Right hindlimb (tissue), 1 donor: ENCODE measurements at places on chromosomes 11 and 22.

GRCh38 chr22:42644422-42645340 is 4.3 kb upstream of the ATP5MGL start:
- peak; percentile 75 for DNase-seq

GRCh38 chr11:1005928-1006327 is 30.6 kb downstream of the MUC6 start:
- peak; percentile 81 for DNase-seq

- no peak for DNase-seq
Observed at GRCh38 chr11:67253872-67254624, 12.2 kb upstream of the GRK2 start.

DNA sequence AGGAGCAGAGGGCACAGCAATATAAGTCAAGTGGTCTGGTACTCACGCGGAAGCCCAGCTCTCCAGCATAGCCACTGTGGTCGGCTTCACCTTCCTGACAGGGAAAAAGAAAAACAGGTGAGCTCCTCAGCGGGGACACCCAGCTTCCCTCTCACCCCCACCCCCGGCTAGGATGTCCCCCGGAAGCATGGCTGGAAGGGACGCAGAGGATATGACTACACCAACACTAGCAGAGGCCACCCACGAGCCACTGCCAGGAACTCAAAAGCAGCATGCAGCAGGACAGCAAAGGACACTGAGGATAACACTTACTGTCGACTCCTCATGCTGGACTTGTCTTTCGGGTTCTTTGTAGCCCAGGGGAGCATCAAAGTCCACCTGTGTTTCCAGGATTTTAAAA is 9.0 kb upstream of the C22orf39 start:
- peak; percentile 5 for DNase-seq

DNA sequence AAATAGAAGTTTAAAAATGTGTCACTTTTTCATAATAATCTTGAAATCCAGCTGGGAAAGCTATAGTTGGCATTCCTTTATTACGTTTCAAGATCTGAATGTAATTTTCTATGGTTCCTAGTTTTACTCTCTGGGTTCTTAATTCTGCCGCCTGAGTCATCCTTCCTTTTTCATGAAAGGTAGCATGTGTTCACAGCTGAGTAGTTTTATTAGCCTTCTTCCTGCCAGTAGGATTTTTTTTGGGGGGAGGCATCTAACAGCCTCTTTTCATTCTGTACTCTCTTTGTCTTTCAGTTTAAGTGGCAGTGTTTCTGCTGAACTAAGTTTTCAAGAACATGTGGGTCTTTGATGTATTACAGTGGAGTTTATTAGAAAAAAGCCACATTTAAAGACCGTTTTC is 36.5 kb downstream of the OR2AG2 start:
- no peak for DNase-seq

DNA sequence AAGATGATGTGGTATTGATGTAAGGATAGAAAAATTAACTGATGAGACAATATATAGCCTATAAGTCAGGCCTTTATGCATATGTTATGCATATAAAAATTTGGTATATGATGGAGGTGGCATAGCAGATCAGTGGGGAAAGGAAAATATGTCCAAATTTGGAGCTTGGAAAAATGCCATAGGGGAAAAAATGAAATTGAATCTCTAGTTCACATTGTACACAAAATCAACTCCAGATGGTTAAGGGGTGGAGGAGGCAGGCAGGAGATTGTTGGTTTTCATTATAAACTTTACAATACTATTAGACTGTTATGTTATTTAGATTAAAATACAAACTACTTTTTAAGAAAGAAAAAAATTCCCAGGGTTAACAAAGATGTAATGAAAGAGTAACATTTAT is 15.1 kb upstream of the CD3E start:
- DNase-seq, result no peak

GRCh38 chr11:125165111-125165842 is 726 bp downstream of the PKNOX2 start:
- peak; percentile 56 for DNase-seq

DNA sequence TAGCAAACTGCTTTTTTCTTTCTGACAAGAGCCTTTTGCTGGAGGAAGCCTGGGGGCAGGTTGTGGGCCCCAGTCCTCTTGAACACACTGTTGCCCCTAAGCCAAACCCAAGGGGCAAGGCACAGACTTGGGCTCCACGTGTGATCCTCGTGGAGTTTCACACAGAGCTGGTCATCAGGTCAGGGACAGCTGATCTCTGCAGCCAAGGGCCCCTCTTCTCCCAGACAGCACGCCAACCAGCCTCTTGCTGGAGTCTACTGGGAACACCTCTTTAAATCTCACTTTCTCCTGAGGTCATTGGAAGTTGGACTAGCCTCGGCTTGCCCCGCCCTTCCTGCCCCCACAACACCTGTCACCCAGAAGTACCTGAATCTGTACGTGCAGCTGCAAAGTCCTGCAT is 39.8 kb downstream of the C11orf58 start:
- DNase-seq, result no peak

DNA sequence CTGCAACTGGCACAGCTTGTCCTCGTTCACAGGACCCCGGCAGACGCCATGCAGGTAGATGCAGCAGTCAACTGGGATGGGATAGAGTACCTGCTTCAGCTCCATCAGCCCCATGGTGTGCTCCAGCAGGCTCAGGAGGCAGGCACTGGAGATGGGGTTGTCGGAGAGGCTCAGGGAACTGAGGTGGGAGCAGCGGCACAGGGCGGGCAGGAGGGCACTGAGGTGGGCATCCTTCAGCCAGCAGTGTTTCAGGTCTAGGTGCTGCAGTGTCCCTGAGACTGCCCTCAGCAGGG is 8.7 kb upstream of the TOP3B start:
- no peak for DNase-seq

DNA sequence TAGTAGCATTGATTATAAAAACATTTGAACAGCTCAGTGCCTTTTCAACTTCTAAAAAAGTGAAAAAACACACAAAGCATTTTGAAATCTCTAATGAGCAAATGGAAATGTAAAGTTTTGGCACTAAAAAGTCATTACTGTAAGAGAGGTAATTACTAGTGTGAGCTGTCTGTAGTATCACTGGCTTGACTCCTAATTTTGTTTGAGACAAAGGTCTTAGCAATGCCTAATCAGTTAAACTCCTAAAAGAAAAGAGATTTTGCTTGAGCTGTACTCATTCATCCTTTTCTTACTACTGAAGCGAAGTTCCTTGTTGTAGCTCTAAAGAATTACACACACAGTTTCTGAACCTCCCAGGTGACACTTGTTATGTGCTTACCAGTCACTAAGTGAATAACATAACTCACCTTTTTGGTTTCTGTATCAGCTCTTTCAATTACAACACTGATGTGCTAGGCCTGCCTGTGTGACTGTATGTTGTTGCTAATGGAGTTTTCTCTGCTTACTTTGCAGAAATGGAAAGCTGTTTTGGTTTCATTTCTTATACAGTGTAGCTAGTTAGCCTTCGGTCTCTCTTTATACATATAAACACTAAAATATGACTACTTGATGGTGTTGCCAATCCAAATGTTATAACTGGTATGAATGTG is 924.4 kb upstream of the TENM4 start:
- no peak for DNase-seq

DNA sequence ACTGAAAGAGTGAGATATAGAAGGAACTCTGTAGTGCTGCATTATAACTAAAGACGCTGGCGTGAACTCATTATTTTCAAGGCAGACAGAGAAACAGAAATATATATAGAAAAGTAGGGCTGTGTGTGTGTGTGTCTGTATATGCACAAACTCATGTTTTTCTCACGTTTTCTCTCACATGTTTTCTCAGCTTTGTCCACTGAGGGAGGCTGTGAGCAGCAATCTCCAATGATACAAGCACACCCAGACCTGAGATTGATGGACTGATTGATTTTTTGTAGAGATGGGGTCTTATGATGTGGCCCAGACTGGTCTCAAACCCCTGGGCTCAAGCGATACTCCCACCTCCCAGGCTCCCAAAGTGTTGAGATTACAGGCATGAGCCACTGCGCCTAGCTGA is 122.5 kb downstream of the SERGEF start:
- no peak for DNase-seq

DNA sequence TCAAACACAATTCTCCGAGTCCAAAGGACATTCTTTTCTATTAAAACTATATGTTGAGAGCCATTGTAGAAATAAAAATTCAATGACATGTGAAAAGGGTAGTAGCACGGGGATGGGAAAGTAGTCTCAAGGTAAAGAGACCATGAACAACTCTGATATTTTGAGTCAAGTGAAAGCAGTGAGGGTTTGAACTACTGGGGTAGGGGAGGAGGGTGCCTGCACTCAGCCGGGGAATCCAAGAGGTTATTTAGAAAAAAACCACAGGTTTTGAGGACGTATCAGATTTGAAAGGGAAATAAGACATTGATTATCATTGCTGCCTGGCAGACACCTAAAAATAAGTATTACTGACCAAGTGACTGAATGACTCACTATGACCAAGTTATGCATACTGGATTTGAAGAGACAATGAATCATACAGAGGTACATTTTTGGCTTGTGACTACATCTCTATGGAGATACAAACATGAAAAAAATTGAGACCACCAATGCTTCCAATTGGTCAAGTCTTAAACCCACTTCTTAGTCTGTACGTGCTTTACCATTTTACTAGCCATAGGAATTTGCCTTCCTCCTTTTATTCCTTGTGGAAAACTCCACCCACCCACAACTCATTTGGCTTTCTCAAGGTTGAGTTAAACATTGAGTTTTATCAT is 2.2 kb upstream of the OR52H1 start:
- DNase-seq, result no peak

- DNase-seq, result no peak
Observed at GRCh38 chr22:24809331-24809730, 3.3 kb downstream of the SGSM1 start.

DNA sequence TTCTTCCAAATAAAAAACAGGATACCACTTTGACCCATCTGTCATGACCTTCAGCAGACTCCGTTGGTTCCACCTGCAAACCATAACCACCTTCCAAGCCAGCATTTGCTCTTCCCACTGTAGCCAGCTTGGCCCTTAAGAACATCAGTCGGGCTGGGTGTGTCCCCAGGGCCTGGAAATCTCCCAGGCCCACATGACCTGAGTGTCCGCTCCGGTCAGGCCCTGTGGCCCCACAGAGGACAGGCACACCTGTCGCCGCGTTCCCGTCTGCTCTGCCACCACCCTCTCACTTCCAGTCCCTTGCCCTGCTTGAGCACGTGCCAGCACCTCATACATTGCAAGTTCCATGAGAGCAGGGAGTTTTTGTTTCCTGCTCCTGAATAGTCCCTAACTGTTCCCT is 65.7 kb upstream of the PITPNB start:
- no peak for DNase-seq

DNA sequence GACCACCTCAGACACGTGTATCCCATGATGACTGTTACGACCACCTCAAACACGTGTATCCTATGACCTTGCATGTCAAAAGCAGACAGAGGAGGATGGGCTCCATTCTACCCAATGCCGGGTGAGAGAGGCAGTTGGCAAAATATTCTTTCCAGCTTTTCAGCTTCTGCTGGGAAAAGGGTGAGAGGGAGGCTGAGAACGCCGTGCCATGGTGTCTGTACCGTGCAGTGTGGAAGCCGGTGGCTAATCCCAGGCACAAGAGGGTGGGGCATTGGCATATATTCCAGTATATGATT is 1478.4 kb downstream of the TBC1D22A start:
- DNase-seq, result no peak

DNA sequence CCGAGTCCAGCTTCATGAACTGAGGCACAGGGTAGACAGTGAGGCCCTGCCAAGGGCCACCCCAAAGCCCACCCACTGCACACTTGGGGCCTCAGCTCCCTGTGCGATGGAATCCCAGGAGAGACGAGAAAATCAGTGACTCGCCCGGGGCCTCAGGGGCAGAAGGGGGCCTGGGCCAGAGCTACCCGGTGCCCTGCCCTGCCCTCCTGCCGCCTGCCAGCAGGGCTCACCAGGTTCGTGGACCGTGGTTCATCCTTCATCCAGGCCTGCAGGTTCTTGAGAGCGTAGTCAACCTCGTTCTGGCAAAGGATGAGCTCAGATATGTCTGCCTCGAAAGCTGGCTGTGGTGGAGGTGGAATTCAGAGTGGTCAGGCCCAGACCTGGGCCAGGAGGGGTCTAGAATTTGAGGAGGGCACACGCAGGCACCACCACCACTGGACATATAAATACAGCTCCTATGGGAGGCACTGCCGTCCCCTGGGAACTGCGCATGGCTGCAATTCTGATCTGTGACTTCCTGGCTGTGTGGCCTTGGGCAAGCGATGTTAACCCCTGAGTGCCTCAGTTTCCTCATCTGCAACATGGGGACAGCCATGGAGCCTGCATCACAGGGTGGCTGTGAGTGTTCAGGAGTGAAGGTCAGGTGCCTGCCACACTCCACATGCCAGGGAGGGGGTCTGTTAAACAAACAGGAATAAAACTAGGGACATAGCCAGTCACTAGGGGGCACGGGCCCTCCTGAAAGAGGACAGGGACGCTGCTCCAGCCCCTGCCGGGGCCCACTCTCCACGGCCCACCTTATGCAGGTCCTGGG is 7.5 kb downstream of the ALDH3B2 start:
- DNase-seq, result no peak

DNA sequence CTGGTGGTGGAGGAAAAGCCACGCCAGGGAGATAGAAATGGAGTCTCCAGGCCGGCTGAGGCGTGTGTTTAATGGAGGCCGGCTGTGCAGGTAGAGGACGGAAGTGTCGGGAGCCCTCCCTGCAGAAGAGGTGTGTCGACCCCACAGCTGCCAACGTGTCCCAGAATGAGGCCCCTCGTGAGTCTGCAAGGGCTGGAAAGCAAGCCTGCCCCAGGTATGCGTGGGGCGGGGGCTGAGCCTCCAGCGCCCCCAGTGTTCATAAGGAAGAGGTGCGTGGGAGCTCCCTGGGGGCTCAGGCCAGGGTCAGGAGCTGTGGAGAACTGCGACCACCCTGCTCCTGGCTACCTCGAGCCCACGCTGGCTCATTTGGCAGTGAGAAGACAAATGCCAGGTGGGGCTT is 38.0 kb upstream of the JAM3 start:
- no peak for DNase-seq
